Esophagus muscularis mucosa (tissue), 4 donors: ENCODE measurements at places on chromosomes 3 and 15.

DNA sequence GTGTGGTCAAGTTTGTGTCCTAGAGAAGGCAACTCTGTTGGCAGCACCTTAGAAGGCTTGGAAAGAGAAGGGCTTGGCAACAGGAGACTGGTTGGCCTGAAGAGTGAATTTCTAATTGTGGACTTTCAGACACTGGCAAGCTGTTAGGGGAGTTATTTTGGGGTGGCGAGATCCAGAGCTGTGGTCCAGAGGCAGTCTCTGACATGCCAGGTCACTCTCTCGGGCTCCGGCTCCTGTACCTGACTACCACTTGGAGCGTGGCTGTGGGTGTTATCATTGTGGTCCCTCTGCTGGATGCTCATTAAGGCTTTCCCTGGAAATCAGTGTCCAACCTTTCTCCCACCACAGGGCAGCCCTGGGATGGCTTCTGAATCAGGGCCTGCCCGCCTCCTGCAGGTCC lies 209.0 kb downstream of the SLCO3A1 start:
- no peak for DNase-seq

DNA sequence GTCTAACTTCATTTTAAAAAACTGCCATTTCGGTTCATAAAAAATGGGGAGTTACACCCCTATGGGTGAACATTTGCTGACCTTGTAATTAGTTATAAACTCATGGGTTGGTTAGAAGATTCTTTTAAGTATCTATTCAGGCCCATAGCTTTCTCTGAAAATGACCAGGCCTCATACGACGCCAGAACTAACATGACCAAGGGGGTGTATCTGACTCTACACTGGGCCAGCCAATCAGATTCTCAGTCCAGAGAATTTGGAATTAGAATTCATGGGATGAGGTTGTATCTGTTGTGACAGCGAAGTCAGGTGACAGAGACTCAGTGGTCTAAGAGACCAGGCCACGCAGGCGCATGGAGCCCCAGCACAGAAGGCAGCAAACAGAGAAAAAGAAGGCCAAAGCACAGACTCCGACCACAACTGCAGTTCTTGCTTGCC lies 981.4 kb downstream of the FHIT start:
- DNase-seq, result no peak

- DNase-seq, result peak; percentile 42
Observed at GRCh38 chr3:183193762-183194689, 31.5 kb upstream of the LAMP3 start.

- DNase-seq, result no peak
Observed at GRCh38 chr3:98003306-98003969, 31.2 kb upstream of the RIOX2 start.

- DNase-seq, result no peak
Observed at GRCh38 chr15:66212563-66212921, 41.0 kb downstream of the MEGF11 start.

DNA sequence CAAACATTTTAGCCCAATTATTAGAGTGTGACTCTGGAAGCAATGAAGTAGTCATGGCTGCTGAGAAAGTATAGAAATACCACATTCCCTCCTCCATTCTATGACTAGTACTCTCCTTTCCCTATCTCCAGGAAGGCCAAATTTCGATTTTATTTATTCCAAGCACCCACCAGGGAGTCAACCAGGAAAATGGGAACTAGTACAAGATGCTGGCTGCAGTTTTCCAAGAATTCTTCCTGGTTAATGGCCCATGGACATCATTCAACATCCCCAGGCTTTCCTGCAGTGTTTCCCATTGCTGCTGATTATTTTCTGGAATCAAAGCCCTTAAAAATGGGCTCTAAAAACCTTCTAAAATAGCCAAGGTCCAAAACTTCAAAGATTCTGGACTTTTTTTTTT lies 247.9 kb upstream of the STT3B start:
- DNase-seq, result no peak

GRCh38 chr3:144772372-144772771 lies 800.7 kb downstream of the DIPK2A start:
- DNase-seq, result no peak

DNA sequence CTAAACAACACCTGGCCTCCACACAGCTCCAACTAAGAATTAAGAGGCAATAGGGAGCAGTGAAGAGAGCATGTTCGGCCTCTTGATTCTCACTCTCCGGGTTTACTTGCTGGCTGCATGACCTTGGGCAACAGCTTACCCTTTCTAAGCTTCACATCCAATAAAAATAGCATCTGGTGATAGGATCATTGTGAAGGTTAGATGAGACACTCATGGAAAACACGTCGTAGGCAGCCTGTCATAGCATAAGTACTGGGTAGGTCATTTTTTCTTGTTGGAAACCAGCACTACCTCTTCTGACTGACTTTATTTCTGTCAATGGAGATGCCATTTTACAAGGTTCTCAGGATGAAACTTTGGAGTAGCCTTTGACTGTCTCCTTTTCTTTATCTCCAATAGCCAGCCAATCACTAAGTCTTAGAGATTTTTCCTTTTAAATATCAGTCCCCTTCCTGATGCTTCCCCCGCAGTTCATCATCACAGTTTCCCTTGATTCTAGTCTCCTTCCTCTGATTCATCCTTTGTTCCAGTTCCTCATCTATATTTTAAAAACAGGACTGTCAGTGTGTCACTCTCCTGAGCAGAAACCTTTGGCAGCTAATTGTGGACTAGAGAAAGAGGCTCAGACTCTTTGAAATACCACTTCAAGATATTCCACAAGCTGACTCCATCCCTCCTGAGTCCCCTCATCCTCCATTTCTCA lies 271.5 kb downstream of the SLC9A9 start:
- DNase-seq, result no peak

DNA sequence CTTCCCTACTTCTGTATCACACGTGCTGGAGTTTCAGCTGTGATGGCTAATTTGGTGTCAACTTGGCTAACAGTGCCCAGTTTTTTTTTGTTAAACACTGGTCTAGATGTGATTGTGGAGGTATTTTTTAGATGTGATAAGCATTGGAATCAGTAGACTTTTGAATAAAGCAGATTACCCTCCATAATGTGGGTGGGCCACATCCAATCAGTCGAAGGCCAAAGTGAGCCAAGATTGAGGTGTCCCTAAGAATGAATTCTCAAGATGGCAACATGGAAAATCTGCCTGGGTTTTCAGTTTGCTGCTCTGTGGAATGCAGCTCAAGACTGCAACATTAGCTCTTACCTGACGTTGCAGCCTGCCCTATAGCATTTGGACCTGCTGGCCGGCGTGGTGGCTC lies 68.8 kb upstream of the AGBL1 start:
- no peak for DNase-seq

DNA sequence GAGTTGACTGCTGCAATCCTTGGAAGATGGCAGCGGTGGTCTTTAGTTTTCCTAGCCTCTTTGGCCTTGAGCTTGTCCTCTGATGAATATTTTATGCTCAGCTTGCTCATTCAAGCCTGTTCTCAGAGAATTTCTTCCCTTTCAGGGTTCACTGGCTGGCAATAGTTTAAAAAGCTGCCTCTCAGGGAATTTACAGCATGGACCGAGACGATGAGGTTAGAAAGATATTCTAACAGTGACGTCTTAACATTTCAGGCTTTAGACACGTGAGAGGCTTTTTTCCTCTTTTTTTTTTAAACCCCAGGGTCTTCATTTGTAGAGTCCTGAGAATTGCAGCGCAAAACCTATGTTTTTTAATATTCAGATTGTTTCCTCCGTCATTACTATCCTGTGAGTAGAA lies 120.3 kb upstream of the CLSTN2 start:
- DNase-seq, result no peak

GRCh38 chr3:17179381-17180205 lies 294.8 kb downstream of the PLCL2 start:
- DNase-seq, result no peak

GRCh38 chr15:51935466-51936104 lies 36.0 kb downstream of the LEO1 start:
- no peak for DNase-seq

DNA sequence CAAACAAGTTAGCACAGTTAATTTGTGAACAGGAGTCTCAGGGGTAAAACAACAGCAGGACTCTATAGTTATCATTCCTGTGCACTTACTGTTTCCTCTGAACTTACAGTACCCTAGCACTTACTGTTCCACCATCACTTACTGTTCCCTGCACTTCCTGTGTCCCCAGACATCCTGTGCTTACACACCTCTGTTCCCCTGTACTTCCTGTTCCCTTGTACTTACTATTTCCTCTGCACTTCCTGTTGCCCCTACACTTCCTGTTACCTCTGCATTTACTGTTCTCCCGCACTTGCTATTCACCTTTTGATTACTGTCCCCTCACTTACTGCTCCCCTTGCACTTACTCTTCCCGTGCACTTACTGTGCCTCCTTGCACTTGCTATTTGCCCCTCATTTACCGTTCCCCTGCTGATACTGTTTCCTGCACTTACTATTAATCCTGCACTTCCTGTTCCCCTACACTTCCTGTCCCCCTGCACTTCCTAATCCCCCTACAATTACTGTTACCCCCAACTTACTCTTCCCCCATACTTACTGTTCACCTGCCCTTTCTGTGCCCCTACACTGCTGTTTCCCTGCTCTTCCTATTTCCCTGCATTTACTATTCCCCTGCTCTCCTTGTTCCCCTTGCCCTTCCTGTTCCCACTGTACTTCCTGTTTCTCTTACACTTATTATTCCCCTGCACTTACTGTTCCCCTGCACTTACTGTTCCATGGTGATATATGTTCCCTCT lies 30.3 kb downstream of the TPRA1 start:
- no peak for DNase-seq

GRCh38 chr15:58109419-58109818 lies 28.8 kb upstream of the AQP9 start:
- DNase-seq, result no peak

- no peak for DNase-seq
Observed at GRCh38 chr3:11914651-11915050, 68.0 kb upstream of the TAMM41 start.

- no peak for DNase-seq
Observed at GRCh38 chr3:119313461-119313860, 19.3 kb downstream of the ARHGAP31 start.

DNA sequence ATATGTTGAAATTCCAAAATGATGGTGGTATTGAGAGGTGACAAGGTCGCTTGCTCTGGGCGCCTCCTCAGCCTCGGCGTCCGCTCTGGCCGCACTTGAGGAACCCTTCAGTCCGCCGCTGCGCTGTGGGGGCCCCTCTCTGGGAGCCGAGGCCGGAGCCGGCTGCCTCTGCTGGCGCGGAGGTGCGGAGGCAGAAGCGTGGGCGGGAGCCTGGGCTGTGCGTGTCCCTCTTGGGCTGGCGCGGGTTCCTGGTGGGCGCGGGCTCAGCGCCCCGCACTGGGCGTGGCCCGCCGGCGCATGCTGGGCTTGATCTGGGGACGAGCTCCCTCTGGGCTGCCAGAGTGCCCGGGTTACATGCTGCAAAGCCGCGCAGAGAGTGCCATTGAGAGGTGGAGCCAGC lies 39.8 kb upstream of the TMC3 start:
- DNase-seq, result no peak

DNA sequence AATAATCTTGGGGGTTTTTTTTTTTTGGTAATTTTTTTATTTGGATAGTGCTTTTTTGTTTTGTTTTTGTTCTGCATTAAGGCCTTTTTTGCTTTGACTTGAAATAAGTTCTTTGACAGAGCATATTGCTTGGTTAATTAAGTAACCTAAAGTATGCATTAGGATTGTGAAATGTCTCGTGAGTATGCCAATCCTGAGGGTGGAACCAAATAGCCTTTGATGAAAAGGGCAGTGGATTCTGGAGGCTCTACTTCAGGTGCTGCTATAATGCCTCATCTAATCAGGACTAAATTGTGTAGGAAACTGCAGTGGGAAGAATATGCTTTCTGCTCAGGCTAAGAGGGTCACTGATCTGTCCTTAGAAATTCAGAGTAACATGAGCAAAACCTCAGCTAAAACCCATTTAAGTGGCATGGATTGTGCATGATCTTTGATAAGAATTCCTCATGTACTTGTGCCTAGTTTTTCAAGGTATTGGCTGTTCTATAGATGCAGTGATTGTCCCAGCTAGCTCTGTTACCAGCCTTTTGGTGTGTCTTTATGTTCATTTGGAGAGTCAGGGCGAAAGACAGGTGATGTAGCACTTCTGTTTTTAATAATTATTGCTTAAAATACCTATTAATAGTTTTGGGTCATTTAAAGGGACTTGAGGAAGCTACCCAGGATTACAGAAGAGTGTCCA lies 15.4 kb downstream of the CDV3 start:
- DNase-seq, result no peak

DNA sequence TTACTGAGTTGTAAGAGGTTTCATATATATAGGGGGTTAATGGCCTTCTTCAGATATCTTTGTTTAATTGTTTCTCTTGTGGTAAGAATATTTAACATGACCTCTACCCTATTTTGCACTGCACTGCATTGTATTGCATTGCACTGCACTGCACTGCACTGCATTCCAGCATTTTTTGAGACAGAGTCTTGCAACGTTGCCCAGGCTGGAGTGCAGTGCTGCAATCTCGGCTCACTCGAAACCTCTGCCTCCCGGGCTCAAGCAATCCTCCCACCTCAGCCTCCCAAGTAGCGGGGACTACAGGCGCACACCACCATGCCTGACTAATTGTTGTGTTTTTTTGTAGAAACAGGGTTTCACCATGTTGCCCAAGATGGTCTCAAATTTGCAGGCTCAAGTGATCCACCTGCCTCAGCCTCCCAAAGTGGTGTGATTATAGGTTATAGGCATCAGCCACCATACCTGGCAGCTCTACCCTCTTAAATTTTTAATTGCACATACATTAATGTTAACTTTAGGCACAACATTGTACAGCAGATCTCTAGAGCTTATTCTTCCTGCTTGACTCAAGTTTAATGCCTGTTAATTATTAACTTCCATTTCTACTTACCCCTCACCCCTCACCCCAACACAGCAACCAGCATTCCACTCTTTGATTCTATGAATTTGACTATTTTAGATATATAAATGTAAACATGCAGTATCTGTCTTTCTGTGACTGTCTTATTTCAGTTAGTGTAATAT lies 38.4 kb downstream of the NEDD4 start:
- DNase-seq, result no peak

GRCh38 chr3:25854635-25855034 lies 64.7 kb downstream of the OXSM start:
- no peak for DNase-seq

GRCh38 chr15:89021224-89021623 lies 67.0 kb upstream of the ABHD2 start:
- DNase-seq, result no peak

GRCh38 chr3:23108451-23109057 lies 94.6 kb upstream of the UBE2E2 start:
- DNase-seq, result no peak

GRCh38 chr15:70165716-70166284 lies 68.1 kb upstream of the TLE3 start:
- no peak for DNase-seq

- DNase-seq, result no peak
Observed at GRCh38 chr3:50154476-50154839, 666 bp upstream of the SEMA3F start.

DNA sequence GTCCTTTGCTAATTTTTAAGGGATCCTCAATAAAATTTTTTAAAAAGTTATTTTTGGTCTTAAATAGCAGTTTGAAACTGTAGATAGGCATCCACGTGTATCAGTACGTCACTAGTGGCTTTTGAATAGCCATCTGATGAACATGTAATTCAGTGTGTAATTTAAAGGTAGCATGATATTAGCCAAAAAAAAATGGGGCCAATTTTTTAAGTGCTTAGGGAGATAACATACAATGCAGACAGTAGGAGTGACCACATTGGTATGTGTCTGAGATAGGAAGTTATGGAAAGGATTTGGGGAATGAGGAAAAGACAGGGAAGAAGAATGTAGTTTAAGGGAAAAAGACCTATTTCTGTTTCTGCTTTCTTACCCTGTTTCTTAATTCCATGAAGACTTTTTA lies 2.5 kb downstream of the AP4E1 start:
- no peak for DNase-seq

- no peak for DNase-seq
Observed at GRCh38 chr15:82051664-82052063, 5.8 kb upstream of the MEX3B start.

GRCh38 chr3:187263270-187263669 lies 28.3 kb downstream of the MASP1 start:
- no peak for DNase-seq
